Retinal pigment epithelial cell (primary cell): ENCODE measurements at places on chromosomes 11 and 22.

DNA sequence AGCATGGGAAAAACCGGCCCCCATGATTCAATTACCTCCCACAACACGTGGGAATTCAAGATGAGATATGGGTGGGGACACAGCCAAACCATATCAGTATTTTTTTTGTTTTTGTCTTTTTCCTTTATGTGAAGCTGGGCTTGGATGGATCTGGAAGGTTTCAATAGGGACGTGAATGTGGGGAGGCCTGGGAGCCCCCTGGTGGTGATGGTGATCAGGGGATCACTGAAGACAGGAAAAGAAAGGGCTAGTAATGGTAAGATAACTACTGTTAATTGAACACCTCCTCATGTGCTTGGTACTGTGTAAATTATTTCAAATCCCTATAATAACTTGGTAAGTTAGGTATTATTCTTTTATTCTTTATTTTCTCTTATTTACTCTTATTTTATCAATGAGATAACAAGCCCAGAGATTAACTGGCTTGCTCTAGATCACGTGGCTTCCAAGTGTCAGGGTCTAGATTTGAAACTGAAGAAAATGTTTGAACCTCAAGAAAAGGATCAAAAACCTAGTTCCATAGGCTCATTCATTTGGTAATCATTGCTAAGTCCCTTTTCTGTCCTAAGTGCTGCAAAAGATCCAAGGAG, 364.2 kb downstream of the TENM4 start:
- DNase-seq = no peak

DNA sequence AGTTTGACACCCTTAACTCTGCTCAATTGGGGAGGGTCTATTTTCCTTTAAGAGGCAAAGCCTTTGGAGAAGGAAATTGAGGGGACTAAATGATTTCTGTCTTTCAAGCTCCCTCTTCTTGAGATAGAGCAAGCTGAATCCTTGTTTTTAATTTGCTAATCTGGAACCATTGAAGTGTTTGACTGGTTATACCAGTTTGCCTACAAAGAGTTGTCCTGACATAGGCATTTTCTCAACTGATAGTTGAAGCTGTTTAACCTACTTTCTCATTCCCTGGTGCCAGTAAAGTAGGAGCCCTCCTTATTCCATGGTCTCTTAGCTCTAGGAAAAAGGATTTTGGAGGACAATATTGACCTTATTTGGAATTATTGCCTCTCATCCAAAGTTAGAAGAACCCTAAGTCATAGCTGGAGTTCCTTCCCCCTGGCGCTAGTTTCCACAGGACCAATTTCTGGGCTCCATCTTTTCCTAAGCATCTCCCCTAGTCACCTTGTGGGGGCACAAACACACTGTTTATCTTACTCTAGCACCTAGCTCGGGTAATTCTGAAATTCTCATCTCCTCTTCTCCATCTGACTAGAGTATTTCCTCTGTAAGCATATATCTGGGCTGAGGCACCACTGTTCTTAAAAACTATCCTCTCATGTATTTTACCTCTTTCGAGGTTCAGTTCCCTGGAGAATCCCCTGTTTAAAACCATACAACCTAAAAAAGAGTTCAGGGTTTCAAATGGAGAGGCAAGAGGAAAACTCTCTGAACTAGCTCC, 7.4 kb downstream of the ZDHHC5 start:
- no peak for DNase-seq

DNA sequence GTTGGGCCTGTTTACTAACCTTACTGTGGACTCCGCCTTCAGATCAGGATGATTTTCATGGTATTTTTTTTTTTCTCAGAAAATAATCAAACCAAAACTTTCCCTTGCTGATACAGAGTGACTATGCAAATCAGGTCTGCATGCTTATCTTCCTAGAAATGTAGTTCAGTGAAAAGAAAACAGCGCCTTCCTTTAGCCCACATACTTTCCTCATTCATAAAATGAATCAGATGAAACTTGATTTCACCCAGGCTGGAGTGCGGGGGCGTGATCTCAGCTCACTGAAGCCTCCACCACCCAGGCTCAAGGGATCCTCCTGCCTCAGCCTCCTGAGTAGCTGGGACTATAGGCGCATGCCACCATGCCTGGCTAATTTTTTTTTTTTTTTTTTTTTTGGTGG, 26.0 kb downstream of the ZNRF3 start:
- DNase-seq = no peak

DNA sequence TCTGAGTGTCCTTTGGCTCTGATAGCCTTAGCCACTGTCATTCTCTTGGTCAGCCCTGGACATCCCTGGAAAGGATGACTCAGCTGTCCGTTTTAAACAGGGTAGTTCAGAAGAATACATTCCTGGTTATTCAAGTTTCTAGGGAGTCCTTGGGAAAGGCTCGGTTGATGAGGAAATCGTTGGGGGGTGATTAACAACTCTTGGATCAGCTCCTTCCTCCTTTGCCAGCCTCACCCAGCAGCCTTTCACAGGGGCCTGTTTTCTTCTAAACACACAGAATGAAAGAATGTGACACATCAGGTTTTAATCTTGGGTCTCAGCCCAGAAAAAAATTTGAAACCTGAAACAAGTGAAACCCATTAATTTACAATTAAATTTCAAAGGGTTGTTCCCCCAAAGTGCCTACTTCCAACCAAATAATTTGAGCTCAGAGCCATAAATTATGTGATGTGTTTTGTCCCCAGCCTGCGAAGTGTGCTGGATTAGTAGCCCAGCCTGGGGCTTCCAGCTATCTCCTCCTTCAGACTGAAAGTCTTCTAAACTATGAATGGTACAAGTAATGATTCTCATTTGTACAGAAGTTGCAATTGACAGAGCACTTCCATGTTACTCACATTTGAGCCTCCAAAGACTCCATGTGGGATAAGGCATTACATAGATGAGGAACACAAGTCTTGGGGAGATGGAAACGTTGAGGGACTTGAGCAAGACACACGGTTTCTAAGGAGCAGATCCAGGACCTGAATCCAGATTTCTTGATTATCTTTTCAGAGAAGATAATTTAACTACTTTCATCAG, 19.3 kb upstream of the MRGPRX2 start:
- no peak for DNase-seq

GRCh38 chr11:25339281-25339680, 842.4 kb downstream of the LUZP2 start:
- DNase-seq = no peak

GRCh38 chr11:1693327-1694063, 3.5 kb upstream of the KRTAP5-6 start:
- peak; percentile 20 for DNase-seq

DNA sequence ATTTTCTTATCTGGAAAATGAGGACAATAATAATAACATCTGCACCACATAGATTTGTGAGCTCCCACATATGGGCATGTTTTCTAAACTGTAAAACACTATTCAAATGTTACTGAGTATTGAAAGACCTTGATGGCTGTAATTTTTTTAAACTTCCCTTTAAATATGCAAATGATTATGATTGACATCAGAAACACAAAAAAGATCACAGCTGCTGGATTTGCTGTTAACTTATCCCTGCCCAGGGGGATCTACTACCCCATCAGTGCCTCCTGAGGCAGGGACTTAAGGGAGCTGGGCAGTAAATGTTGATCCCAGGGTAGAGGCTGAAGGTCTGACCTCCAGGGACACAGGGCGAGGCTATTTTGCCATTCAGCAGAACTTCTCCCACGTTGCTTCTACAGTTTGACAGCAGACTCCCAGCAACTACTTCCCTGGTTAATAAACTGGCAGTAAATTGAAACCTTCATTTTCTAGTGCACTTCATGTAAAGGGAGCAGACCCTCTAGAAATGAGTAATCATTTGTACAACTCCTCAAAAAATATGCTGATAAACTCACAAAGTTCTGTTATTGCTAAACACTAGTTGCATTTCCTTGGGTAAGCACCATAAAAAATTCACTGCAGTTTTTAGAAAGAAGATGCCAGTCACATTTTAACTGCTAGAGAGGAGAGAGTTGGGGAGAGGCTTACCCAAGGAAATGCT, 20.3 kb downstream of the TMPRSS5 start:
- DNase-seq = no peak

GRCh38 chr11:103297900-103298299, 188.7 kb downstream of the DYNC2H1 start:
- no peak for DNase-seq

DNA sequence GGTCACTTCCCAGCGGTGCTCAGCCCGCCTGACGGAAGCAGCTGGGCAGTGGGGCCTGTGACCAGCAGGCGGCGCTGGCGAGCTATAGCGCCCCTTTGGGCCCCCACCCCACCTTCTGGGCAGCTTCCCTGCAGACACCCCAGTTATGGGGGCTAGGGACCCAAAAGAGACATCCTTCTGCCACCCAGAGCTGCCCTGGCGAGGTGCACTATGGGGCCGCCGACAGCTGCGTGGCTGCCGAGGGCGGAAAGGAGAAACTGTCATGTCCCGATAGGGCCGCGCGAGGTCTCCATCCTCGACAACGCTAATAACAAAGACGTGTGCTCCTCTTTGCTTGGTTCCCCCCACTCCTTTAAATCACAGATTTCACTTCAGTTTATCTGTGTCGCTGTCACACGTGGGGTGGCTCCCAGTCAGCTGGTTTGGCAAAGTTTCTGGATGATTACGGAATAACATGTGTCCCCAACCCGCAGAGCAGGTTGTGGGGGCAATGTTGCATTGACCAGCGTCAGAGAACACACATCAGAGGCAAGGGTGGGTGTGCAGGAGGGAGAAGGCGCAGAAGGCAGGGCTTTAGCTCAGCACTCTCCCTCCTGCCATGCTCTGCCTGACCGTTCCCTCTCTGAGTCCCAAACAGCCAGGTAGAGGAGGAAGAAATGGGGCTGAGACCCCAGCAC, 673 bp upstream of the MYO7A start:
- DNase-seq = no peak

DNA sequence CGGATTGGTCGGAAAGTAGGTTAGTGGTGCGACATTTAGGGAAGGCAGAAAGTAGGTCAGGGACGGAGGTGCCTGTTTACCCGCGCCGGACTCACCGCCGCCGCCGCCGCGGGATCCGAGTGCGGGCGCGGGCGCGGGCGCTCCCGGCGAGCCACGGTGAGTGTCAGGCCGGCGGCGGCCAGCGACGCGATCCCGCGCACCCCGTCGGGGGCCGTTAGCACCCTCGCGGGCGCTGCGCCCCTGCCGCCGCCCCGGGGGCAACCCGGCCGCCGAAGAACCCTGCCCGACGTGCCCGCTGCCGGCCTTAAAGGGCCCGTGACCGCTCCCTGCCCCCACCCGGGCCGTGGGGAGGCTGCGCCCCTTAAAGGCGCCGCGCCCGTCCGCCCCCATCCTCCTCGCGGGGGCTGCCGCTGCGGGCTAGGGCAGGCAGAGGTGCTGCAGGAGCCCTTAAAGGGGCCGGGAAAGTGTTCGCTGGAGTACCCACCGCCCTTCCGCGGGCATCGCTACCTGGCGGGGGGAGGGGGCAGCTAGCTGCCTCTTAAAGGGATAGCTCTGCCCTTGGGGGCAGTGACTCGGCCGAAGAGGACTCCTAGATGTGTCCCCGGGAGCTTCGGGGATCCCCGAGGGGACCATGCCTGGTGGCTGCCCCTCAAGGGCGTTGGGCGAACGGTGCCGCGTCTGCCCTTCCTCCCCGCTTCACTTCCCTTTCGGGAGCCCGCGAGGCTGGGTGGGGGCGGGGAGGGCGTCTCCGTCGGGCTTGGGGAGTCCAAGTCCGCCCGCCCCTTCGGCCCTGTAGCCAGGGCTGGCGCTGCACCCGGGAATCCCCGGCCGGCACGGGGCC, at the start of gene BMAL1:
Gene BMAL1, plus strand, starts transcription at position 23 of the 841 bp plus-strand sequence. CDS start 76,519 bp downstream, outside the sequence.
- DNase-seq = no peak

DNA sequence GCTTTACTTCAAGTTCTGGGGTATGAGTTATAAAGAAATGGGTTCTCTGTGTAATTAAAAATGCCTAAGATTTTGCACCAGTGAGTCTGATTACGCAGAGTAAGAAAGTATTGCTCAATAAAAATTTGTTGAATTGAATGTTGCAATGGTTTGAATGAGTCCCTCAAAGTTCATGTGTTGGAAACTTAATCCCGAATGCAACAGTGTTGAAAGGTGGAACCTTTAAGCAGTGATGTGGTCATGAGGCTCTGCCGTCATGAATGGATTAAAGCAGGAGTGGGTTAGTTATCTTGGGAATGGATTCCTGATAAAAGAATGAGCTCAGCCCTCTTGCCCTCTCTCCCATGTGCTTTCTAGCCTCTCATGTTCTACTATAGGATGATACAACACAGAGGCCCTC, 52.6 kb upstream of the SESN3 start:
- peak; percentile 72 for DNase-seq

DNA sequence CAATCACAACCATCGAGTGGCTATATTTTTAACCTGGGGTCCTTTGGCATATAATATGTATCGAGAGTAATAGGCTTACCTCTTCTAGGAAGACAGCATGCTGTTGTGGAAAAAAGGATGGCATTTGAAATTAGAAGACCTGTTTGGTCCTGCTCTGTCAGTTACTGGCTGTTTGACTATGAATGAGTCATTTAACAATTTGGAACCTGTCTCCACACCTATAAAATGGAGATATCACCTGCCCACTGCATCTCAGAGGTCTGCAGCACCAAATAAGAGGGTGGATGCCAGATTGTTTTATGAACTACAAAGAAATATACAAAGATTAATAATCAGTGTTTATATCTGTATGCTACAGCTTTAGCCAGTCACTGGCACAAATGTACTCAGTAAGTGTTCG, 60.8 kb downstream of the SLC25A17 start:
- no peak for DNase-seq

- DNase-seq = no peak
These were observed 243.4 kb downstream of the NXPE2 start for GRCh38 chr11:114921697-114922096.

DNA sequence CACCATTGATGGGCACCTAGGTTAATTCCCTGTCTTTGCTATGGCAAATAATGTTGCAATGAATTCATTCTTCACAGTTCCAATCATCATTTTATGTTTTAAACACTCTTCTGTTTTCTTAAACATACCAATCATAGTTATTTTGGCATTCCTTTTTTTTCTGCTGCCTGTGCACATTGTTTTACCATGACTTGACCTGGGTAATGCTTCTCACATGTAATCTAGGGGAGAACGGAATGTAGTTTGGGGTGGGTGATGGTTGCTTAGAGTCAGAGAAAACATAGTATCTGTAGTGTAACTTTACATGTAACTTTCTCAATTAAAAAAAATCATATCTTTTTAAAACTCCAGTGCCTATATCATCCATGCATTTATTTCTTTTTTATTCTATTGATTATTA, 1945.3 kb upstream of the RAG2 start:
- DNase-seq = peak; percentile 78

GRCh38 chr11:66419825-66420224, 1.0 kb upstream of the NPAS4 start:
- DNase-seq = no peak
